Osteocyte (in vitro differentiated cells): ENCODE measurements at places on chromosomes 1 and 21.

GRCh38 chr1:154695985-154696384 is 88.0 kb upstream of the ADAR start:
- no peak for DNase-seq

- no peak for DNase-seq
Measured at GRCh38 chr1:151888972-151889570, 20.2 kb downstream of the THEM4 start.

DNA sequence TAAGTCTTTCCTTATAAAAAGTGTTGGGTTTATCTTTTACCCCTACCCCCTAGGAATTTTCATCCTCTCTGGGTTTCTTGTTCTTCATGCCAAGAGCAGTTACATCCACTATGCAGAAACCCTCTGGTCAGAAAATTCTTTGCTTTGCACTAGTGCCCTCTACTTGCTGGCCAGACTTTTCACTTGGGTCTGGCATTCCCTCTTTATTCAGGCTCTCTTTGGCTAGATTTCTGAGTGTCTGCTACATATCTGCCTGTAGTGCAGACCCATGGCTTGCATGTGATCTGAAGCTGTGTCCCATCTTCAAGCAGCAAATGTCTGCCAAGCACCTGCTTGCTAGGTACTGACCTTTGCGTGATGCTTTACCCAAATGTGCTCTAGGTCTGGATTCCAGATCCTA is 237.0 kb downstream of the GPATCH2 start:
- no peak for DNase-seq

DNA sequence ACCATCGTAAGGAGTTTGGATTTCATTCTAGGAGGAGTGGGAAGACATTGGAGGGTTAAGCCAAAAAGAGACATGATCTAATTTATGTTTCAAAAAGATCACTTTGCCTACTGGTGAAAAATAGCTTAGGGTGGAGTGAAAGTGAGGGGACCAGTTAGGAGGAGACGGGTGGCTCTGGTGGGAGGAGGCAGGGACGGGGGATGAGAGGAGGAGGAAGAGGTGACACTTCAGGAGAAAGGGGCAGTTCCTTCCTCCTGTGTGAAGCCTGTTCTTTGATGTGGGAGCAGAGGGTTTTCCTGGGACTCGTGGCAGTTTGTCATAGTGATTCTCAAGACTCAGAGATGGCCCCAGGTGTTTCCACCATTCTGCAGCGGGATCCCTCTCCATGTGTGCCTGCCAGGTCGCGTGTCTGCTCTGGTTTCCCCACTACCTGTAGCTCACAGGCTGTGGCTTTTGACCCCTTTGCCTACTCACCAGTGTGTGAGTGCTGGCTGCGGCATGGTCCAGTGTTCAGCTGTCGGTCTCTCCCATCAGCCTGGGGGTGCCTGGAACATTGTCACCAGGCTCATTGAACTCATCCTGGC is 102.4 kb downstream of the CNIH3 start:
- DNase-seq = no peak

GRCh38 chr1:12600880-12601633 is 17.0 kb downstream of the DHRS3 start:
- DNase-seq = no peak

DNA sequence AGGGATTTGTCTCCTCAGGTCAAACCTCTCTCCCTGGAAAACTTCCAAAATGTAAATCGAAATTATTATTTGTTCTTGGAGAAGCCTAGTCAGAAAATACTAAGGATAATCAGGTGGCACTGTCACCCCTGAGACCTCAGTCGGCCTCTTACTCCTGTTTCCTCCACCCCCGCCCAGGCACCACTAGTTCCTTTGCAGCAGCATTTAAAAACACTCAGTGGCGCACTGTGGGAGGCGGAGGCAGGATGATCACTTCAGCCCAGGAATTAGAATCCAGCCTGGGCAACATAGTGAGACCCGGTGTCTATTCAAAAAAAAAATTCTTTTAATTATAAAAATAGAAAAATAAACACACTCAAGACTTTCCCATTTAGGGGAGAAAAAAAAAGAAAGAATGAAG is 18.0 kb upstream of the IFNAR2 start:
- no peak for DNase-seq

GRCh38 chr1:109626682-109627408 is 7.2 kb downstream of the AMPD2 start:
- peak; percentile 77 for DNase-seq

DNA sequence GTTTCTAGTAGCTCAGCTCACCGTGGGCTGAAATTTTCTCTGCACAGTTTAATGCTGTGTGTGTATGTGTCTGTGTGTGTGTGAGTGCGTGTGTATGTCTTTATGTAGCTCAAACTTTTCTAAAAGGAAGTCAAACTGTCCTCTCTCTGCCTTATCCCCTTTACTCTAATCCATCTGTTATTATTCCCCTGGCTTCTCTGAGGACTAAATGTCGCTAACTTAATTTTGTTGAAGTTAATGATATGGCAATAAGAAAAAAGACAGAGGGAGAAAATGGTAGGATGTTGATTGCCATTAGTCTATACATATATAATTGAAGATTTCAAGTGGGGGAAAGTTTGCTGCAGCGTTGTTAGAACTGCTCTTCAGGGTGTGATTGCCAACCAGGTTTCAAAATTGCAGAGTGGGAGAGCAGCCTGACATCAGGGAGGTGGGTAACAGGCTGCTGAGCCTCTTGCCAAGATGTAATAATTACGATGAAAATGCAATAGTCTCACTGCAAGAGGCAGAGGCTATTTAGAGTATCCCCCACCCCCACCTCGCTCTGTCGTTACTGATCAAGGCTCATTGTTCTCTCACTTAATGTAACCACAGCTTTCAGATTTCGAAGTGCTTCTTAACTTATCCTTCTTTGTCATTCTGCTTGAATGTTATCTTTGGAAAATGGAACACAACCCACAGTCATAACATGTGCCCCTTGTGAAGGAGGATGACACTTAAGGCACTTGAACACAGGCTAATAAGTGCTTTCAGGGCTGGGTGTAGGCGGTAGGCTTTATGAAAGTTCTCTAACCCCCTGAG is 559.0 kb upstream of the PLXNA2 start:
- no peak for DNase-seq

- no peak for DNase-seq
Measured at GRCh38 chr1:30343562-30343961, 379.8 kb downstream of the MATN1 start.

DNA sequence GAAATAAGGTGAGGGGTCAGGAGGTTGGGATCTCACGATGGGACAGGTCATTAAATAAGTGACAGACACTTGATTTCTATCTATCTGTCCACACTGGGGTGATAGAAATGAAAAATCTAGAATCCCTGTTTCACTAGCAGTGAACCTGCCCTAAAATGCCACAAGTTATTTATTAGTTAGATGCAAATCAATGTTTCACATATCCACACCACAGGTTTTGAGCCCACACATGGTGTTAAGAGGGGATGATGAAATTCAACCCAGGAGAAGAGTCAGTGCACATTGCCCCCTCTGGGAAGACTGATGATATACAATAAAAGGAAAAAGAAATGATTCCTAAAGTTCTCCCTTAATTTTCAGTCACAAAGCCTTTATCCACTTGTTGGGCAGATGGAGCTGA is 10.1 kb upstream of the NTPCR start:
- DNase-seq = no peak

DNA sequence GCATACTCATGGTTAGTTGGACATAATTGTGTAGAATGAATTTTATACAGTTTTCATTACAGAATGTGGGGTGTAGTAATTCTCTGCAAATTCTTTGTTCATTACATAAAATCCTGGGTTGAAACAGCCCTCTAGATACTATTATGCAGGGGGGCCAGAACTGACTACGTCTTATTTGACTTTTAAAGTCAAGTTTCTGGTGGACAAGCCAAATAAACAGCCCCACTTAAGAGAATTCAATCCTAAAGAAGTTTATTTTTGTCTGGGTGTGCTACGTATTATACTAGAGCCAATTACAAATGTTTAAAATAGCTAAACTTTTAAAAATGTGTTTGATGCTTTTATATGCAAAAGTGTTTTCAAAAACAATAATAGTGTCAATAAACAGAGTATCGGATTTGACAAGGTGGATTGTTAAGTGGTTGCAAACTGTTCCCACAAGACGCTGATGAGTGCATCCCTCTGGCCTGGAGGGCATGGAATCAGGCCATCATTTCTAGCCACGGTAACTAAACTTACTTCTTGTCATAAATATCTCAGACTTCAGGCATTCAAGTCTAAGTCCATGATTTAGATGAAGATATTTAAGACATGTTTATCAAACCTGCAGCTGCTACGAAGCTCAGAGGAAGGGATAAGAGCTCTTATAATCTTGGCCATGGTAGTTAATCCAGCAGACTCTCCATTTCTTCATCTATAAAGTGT is 646.3 kb downstream of the KIF26B start:
- peak; percentile 40 for DNase-seq

GRCh38 chr1:40155135-40155534 is 6.1 kb upstream of the RLF start:
- DNase-seq = no peak

DNA sequence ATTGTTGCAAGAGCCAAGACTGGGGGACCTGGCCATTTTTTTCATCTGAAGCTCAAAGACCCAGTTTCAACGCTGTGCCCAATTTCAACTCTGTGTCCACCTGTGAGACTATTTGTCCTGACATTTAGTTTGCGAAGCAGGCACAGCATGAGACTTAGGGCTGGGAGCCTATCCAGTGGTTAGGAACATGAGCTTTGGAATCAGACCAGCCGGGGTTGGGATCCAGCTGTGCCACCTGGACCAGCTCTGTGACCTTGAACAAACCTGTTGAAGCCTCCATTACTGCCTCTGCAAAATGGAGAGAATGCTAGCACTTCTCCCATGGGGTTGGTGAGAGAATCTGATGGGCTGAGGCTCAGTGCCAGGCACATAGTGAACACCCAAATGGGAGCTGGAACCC is 206.1 kb upstream of the TMEM51 start:
- DNase-seq = no peak

GRCh38 chr1:48523558-48523957 is 51.6 kb upstream of the SPATA6 start:
- DNase-seq = no peak

DNA sequence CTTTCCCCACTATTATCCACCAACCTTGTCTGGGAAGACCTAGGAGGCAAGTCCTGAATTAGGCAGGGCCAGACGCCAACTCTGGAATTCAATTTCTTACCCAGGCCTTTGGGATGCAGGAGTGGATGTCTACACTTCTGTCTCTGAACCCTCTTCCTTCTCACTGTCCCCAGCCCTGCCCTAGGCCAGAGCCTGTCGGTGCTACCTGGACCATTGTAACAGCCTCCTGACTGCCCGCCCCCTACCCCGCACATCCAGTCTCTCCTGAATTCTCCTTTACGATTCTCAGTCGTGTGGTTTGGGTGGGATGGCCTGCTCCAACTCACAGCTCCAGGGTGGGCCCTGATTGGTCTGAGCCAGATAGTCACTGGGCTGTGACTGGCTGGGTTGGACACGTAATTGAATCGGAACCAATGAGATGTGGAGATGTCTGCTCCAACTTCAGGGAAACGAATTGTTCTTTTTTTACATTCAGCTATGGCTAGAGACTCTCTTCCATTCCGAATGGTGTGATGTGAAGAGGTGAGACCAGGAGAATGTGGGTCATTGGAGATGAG is 304.6 kb downstream of the PTPRU start:
- DNase-seq = no peak

DNA sequence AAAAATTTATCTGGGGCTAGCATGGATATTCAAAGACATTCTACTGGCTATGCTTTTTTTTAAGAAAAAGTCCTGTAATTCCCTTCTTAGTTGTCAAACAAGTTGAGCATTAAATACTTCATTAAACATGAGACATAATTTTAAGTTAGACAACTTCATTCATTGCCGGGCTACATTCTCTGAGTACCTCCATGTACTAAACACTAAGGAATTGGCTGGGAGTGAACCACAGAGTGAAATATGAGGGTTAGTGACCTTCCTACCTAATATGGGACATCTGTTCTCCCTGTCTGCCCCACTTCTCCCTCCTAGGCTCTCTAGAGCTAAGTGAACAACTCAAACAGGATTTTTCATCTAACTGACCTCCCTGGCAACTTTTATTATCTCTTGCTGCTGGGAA is 370.4 kb downstream of the VAV3 start:
- no peak for DNase-seq

DNA sequence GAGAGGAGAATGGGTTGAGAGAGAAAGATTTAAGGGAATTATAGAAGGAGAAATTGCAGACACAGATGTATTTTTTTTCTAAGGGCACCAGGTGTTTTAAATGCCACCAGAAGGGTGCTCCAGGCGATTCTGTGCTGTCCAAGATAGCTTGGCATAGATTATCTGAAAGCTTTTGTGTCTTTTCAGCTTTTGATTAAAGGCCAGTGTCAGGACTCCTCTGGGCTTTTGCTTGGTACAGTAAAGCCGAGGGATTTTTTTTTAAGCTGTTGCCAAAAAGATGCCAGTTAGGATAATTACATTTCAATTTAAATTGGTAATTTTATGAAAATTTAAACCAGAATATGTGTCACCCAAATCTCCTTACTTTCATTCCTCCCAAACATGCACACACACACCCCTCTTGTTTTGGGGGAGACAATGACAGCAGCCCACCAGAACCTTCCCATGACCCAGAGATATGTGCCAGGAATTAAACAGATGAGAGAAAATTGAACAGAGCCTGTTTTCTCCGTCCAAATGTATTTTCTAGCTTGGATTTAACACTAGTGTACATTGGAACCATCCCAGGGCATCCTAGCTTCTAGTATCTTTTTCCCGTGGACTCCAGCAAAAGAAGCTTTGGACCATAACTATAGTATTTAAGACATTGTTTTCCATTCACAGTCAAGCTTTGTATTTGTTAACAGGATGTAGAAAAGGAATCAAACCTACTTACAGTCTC is 670.7 kb upstream of the CXADR start:
- no peak for DNase-seq

GRCh38 chr1:94265906-94266305 is 28.5 kb upstream of the ARHGAP29 start:
- DNase-seq = no peak

GRCh38 chr1:65425697-65426096 is 5.2 kb downstream of the LEPR start:
- no peak for DNase-seq

- no peak for DNase-seq
Measured at GRCh38 chr1:147579532-147579931, 38.2 kb downstream of the BCL9 start.

DNA sequence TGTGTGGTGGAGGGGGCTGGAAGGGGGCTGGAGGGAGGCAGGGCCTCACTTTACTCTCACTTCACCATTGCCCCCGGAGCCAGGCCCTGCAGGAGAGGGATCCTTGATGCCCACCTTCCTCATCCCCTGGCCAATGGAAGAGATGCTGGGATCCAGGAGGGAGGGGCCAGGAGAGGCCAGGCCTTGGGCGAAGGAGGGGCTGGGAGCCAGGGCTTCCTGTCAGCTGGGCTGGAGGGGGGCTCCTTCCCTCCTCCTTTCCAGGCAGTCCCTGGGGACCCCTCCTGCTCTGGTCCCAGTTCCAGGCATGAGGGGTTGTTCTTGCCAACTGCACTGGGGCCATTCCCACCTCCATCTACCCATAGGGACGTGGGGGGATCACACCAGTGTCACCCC is 5.7 kb downstream of the AHDC1 start:
- no peak for DNase-seq
